ENCODE measurements at places on chromosomes 2 and 18.

- no peak for DNase-seq
These were observed 162.0 kb downstream of the SLC8A1 start for GRCh38 chr2:40289771-40290404.

GRCh38 chr18:4068552-4069158 lies 386.5 kb downstream of the DLGAP1 start:
- DNase-seq = peak; percentile 10

GRCh38 chr2:88826399-88826798 lies 134.9 kb downstream of the RPIA start:
- no peak for DNase-seq

DNA sequence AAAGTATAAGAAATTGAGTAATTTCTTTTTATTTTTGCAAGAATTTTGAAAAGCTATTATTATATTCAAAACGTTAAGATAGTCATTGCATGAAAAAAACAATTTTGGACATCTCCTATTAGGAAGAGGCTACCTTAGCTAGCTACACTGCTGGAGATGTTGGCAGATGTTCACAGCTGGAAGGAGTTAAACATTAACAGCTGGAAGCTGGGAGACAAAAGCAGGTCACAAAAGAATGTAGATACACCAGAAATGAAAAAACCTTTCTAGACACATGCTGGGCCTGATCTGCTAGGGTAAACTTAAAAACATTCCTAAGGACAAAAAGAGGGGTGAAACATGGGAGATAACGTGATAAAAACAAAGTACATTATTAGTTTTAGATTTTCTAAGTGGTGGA lies 84.4 kb downstream of the SESTD1 start:
- no peak for DNase-seq

DNA sequence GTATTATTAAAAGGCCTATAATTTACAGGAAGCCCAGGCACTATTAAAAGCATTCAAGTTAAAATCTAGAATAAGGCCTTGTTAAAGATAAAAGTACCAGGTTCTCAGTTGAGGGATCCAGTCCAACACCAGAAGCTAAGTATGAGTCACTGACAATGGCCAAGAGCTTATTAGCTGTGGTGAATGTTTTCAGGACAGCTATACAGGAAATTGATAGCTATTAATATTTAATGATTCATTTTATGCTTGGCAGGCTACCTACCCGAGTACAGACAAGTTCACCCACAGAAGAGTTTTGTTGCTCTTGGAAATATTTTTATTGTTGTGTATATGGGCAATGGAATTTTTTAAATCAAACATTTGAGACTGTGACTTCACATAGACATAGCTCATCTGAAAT lies 729.6 kb upstream of the ZNF804A start:
- peak; percentile 26 for DNase-seq

DNA sequence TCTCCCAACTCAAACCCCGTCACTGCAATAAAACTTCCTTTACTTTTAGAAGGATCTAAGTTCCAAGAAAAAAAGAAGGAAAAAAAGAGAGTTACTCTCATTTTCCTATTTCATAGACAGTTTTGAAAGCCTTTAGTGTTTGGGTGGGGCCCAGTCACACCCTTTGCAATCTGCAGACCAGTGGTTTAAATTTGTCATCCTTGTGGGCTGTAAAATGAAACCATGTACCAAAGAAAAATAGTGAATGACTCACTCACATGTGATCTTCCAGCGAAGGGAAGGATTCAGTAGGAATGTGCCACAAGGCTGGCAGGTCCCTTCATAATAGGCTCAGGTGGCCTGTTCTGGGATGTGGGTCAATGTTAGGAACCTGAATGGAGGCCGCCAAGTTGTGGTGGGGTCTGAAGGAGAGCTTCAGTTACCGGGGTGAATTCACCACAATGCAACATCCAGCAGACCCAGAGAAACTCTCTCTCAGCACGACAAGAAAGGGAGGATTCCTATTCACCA lies 28.3 kb downstream of the ANXA4 start:
- DNase-seq = peak; percentile 58

DNA sequence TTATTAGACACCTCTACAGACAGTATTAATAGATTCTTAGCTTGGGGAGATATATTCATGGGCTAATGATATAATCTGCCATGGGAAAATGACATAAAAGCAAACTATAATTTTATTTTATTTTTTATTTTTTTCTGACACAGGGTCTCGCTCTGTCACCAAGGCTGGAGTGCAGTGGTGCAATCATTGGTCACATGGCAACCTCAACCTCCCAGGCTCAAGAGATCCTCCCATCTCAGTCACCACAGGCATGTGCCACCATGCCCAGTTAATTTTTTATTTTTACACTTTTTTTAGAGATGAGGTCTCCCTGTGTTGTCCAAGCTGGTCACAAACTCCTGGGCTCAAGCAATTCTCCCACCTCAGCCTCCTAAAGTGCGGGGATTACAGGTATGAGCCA lies 39.3 kb downstream of the RTN4 start:
- DNase-seq = no peak

- DNase-seq = no peak
These were observed 72.2 kb downstream of the TMEM18 start for GRCh38 chr2:604854-605524.

Data from skeletal muscle cell (primary cell).